ENCODE measurements at places on chromosomes 7 and 10.
A peak's percentile ranks its signal among the peaks of the same experiment; 100 is the strongest.

- DNase-seq, result no peak
These were observed 25.3 kb downstream of the GARIN1A start for GRCh38 chr7:128697302-128697905.

- no peak for DNase-seq
These were observed 600.9 kb upstream of the MKI67 start for GRCh38 chr10:128727114-128727513.

DNA sequence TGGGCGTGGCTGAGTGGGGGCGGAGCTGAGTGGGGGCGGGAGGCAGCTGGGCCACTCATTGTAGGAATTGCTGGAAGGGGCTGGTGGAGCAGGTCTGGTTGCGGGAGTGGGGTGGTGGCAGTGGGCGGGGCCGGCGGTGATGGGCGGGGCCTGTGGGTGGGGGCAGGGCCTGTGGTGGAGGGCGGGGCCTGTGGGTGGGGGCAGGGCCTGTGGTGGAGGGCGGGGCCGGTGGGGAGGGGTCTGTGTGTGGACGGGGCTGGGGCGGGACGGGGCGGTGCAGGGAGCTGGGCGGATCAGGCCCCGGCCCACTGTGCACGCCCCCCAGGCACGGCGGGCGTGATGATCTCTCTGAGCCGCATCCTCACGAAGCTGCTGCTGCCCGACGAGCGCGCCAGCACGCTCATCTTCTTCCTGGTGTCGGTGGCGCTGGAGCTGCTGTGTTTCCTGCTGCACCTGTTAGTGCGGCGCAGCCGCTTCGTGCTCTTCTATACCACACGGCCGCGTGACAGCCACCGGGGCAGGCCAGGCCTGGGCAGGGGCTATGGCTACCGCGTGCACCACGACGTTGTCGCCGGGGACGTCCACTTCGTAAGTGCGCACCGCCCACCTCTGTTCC lies 14.0 kb downstream of the SLC29A4 start:
- DNase-seq, result peak; percentile 22

- no peak for DNase-seq
These were observed 2.3 kb downstream of the GRB10 start for GRCh38 chr7:50780436-50780835.

DNA sequence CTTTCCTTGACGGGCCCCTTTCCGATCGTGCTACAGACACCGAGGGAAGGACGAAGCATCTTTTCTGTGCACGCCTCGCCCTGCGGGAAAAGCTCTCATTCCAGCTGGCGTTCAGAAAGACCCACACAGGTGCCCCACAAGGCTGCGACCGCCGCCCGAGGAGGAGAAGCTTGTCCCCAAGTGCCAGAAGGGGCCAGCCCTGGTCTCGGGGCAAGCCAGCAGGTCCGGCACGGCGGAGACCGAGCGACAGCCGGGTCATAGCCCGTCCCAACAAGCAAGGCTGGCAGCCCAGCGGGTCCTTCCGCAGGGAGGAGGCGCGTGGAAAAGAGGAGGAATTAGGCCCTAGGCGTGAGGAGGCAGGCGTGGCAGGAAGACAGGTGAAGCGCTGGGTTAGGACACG lies 62.7 kb downstream of the TNRC18 start:
- DNase-seq, result no peak

DNA sequence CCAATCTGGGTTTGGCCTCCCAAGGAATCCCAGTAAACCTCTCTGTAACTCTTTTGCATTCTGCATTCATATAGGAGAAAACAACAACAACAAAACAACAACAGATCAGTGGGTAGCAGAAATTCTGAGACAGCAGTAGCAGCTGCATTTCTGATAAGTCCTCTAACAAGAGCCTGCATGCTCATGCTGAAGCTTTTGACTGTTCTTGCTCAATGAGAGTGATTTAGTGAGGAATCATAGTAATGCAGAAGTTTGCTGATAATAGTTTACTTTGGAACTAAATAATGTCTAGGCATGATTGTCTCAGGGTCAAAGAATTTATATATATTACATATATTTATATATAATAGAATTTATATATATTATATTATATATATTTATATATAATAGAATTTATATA lies 35.2 kb downstream of the BMPER start:
- no peak for DNase-seq

- no peak for DNase-seq
These were observed 75.6 kb downstream of the SNX10 start for GRCh38 chr7:26367219-26367711.

- DNase-seq, result no peak
These were observed 41.3 kb upstream of the MTURN start for GRCh38 chr7:30093420-30093952.

DNA sequence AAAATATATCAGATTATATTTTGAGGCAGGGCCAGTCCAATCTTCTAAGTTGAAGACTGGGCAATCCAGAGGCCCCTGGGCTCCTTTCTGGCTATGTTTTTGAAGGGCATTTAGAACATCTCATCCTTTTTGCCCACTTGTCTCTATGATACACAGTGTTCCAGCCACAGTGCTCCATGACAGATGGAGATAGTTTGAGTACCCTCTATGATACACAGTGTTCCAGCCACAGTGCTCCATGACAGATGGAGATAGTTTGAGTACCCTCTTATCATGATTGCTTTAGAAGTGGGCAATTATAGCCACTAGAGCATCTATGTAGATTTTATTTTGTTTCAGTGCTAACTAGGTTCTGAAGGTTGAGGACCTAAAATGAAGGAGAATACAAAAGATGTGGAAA lies 33.1 kb upstream of the A1CF start:
- no peak for DNase-seq

GRCh38 chr7:150396851-150397260 lies 17.7 kb downstream of the ZNF775 start:
- DNase-seq, result no peak

DNA sequence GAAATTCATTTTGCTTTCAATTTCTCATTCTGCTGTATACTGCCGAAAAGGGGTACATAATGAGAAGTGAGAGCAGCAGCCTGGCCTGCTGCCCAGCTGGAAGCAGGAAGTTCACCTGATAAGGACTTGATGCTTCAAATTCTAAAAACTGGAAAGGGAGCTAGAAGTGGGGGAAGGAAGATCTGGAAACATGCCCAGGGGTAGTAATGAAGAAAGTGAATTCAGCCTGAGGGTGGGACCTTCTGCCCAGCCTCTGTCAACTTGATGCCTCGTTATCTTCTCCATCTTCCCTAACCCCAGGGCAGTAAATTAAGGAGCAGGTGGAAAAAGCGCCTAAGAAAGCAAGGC lies 69.4 kb downstream of the ARMH3 start:
- no peak for DNase-seq

GRCh38 chr7:30028749-30029635 lies 780 bp downstream of the PLEKHA8 start:
- peak; percentile 30 for DNase-seq

- no peak for DNase-seq
These were observed 1.2 kb downstream of the ARL3 start for GRCh38 chr10:102712843-102713538.

DNA sequence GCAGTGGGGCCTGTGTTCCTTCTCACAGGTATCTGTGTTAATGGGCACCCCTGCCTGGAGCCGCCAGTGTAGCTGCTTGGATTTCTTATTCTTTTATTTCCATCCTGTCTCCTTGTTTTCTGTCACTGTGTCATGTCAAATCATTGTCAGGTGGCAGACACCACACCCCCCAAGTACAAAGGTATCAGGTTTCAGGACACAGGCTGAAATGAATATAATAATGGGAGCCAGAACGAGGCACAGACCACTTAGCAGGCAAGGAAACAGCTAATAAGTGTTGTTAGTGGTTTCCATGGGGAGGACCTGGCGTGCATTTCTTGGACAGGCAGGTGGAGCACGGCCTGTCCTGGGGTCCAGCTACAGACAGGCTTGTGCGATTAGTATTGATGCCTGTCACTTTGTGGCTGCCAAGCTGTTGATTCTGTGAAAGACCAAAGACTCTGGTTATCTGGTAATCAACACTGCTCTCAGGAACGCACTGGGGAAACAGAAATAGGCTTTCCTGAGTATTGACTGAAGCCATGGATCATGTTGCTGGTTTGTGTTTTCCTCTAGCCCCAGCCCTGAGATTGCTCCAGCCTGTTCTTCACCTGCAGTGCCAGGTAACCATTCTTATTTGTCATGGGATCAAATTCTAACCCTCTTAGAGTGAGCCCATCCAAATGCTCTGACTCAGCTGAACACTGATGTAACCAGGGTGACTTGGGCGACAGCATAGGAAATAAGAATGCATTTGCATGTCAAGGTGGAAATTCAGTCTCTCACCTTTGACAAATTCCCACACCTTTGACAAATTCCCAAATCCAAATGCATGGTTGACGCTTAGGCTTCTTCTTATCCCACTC lies 1002.0 kb downstream of the LRMDA start:
- DNase-seq, result no peak

- no peak for DNase-seq
These were observed 744.2 kb downstream of the LRMDA start for GRCh38 chr10:76175533-76176165.

GRCh38 chr10:88226071-88226659 lies 357.0 kb downstream of the RNLS start:
- DNase-seq, result no peak

GRCh38 chr10:23291551-23292334 lies 52.9 kb downstream of the C10orf67 start:
- no peak for DNase-seq

- DNase-seq, result no peak
These were observed 134.1 kb downstream of the ZNF438 start for GRCh38 chr10:30897547-30897946.

DNA sequence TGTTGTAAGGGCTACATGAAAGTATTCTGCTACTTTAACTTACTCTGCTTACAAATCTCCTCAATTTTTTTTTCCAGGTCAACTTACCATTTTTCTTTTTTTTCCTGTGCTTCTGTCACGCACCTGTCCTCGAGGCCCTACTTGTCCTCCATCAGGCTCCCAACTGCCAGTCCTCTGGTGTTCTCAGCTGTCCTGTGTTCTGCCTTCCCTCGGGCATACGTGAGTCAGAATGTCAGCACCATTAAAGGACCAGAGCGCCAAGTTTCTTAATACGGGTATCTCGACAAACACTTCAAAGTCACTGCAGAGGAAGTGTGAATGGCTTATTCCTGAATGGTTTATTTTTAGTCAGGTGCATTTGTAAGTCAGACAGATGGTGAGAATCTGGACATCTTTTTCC lies at the start of gene TEX47:
TSS of gene TEX47 (minus strand) at position 185 of the 400 bp plus-strand sequence. CDS start 795 bp downstream, outside the sequence.
- DNase-seq, result no peak

DNA sequence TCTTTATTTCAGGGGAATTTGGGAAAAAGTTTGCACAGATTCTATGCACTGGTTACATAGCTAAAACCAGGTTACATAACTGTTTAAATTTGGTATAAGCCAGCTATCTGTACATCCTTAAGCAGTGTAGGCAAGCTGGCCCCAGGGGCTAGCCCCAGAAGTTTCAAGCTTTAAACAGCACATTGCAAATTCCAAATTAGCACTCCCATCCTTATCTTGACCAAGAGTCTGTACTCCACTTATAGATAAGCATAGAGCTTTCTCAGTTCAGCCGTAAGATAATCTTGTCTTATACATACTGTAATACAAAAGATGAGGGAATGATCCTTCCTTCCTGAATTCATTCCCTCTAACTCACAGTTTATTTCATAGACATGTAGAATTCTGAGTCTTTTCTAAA lies 109.3 kb downstream of the SPAG6 start:
- DNase-seq, result no peak
